Subcutaneous preadipocyte (primary cell): ENCODE measurements at places on chromosomes 12 and 14. TPM values are rescaled to one million over a fixed set of nuclear protein-coding genes. Genes with fewer than 3 reads are reported as not detected.

Gene SVOP
- not detected in 2 replicates for total RNA-seq

Gene POTEG
- total RNA-seq: not detected in 2 replicates

Gene TDRD9
- total RNA-seq: 0.39 and 0.73 TPM in 2 replicates

Gene DHRS2
- 0.37 and 0.39 TPM in 2 replicates for total RNA-seq

Gene ACOT6
- not detected in 2 replicates for total RNA-seq

Gene RAD9B
- total RNA-seq: 0.37 and 0.59 TPM in 2 replicates

Gene RSRC2
- total RNA-seq: 31.6 and 39.9 TPM in 2 replicates

Gene PLD4
- total RNA-seq: under 0.01 TPM in 2 replicates

Gene MGP
- total RNA-seq: 0.20 and 0.73 TPM in 2 replicates
